ENCODE measurements at places on chromosomes 4 and X. TPM values are rescaled to one million over a fixed set of nuclear protein-coding genes. Genes with fewer than 3 reads are reported as not detected.

Gene SPANXC
- not detected for total RNA-seq

DNA sequence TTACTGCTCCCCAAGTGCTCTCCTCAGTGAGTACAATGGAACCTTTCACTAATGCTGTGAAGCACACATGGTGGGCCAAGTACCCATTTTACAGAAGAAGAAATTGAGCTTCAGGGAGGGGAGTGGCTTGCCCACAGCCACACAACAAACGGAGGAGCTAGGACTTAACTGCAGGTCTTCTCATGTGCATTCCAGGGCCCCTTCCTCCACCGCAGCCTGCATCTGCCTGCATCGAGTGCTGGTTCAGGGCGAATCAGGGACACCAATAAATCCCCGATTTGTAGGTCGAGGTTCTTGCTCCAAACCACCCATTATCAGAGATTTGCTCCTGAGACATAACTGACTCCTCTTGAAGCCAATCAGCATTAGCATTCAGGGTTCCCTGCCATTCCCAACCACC, 100.9 kb downstream of the MAMLD1 start:
- H3K4me3 ChIP-seq = no peak overlapping the region
- peaks cover 7% of the 10 kb centered on the region for H3K4me1 ChIP-seq
- no peak overlapping the region for H3K27ac ChIP-seq
- no peak for DNase-seq

- no peak overlapping the region for H3K4me3 ChIP-seq
- H3K27ac ChIP-seq = no peak overlapping the region
- no peak for DNase-seq
- no peaks in the 10 kb centered on the region for H3K27me3 ChIP-seq
- H3K36me3 ChIP-seq = no peaks in the 10 kb centered on the region
These were observed 249.2 kb upstream of the GPRIN3 start for GRCh38 chr4:89556601-89557305.

DNA sequence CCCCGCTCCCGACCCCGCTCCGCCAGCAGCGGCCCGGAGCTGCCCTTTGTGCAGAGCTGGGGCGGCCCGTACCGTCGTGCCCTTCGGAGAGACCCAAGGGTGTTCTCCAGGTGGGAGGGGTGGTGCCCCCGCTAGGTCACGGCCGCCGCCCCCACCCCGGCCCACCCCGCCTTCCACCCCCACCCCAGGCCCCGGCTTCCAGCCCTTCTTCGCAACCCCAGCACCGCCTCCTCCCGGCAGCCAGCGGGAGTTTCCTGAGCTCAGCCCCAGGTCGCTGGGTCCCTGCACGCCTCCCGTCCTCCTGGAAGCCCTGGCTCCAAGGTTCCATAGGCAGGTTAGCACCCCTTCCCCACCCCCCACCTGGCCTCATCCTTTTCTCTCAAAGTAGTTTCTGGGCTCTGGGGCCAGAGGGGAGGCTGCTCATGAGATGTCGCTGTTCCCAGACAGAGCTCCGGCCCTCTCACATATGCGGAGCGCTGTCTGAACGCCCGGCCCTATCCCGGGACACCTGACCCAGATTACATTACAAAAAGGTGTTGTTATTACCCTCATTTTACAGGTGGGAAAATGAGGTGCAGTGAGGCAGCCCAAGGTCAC, 25.2 kb upstream of the FGFR3 start:
- H3K27ac ChIP-seq = no peak overlapping the region
- peaks cover 2% of the 10 kb centered on the region for H3K4me1 ChIP-seq
- DNase-seq = no peak
- H3K4me3 ChIP-seq = no peak overlapping the region
- no peaks in the 10 kb centered on the region for H3K36me3 ChIP-seq
